ENCODE measurements at places on chromosomes 11 and 22.

GRCh38 chr11:117771841-117772240 lies 25.2 kb downstream of the DSCAML1 start:
- DNase-seq: no peak

DNA sequence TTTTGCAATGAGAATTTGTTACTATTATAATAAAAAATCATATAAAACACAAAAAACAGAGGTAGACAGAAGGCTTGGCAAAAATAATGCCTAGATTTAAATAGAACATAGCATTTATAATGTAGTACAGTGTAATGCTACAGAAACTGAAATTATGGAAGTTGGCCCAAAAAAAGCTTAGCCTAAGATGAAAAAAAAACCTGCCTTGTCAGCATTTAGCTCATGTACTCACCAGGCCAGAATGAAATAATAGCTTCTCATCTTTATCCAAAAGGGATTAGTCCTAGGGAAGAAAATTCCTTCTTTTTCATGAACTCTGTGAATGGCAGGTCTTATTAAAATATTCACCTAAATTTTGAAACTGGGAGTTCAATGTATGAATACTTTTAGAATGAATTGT lies 951.1 kb downstream of the LRRC4C start:
- DNase-seq: no peak

DNA sequence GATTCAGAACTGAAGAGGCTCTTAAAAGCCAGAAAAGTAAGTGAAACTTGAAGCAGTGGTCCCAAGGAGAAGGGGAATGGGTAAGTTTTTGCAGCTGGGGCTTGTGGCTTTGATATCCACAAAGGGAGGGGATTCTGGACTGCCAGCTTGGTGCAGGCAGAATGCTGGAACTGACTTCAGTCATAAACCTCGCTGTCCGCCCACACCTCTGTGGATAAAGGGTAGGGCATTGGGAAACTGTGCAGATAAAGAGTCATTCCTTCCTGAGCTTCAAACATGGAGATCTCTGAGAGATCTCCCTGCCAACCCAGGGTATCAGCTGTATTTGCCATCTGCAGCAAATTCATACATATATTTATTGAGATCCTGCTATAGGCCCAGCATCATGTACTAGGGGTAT lies 124.3 kb upstream of the OR9Q1 start:
- DNase-seq: no peak

DNA sequence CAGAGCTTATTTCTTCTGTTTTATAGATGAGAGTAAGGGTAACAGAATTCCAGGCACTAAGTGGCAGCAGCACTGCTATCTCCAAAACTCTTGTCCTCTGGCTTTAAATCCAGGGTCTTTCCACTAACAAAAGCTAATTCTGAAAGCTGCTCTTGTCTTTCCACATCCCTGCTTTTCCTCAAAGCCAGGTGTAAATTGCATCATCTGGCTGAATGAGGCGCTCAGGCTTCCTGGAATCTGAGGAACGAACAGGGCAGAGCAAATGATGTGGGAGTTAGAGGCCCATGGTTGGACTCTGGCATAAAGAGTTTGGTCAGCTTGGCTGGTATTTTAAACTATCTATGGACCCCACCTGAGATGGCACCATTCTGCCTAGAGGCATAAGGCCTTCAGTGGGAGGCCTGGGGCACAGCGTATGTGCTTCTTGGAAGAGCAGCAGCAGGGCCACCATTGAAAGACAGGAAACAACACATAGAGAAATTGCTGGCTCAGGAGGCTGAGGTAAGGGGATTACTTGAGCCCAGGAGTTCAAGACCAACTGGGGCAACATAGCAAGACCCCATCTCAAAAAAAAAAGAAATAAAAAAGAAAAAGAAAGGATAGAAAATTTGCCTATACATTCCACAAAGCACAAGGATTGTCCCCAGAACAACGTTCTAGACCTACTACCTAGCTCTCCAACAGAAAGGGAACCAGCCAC lies 1.9 kb downstream of the KCNJ5 start:
- DNase-seq: no peak

DNA sequence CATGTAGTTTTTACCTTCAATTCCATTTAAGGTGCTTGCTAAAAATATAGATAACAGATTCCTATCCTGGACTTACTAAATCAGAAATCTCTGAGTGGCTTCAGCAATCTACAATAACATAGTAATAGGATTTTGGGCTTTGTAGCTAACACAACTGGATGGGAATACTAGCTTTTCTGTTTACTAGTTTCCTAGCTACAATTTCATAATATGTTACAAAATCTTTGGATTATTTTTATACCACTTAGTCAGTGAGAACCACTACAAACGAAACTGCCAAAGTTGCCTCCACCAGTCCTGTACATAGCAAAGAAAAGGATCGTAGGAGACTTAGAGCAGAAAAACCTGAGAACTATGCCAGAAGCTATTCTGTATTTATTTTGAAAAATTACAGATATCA lies 87.7 kb upstream of the ANO3 start:
- DNase-seq: no peak

DNA sequence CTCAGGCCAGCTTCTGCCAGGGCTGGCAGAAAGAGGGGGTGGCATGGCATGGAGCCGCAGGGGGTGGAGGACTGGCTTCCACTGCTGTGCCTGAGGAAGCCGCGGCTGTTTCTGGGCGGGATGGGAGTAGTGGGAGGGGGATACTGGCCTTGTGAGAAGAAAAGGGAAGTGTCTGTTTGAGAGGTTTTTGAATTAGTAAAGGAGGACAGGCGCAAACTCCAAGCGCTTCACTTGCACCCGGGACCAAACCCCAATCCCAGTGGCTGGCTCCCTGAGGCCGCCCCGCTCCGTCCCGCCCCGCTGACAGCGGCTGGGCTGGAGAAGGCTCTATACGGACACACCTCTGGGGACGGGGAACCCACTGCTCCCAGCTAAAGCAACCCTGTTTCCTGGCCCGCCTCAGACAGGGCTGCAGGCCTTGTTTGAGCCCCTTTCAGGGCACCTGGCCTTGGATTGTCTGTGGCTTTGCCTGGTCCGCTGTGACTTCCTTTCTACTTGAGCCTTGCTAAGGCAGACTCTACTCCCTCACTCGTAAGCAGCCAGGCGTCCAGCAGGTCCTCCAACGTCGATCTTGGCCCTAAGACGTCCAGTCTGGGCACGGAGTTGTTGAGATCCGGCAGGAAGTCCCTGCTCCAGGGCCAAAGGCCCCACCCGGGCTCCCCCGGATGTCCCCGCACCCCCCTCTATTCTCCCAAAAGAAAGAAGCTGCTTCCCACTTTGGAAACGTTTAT lies 2.2 kb downstream of the APOA1 start:
- DNase-seq: no peak

- DNase-seq: no peak
Measured at GRCh38 chr11:69051381-69052342, 2.9 kb downstream of the TPCN2 start.

DNA sequence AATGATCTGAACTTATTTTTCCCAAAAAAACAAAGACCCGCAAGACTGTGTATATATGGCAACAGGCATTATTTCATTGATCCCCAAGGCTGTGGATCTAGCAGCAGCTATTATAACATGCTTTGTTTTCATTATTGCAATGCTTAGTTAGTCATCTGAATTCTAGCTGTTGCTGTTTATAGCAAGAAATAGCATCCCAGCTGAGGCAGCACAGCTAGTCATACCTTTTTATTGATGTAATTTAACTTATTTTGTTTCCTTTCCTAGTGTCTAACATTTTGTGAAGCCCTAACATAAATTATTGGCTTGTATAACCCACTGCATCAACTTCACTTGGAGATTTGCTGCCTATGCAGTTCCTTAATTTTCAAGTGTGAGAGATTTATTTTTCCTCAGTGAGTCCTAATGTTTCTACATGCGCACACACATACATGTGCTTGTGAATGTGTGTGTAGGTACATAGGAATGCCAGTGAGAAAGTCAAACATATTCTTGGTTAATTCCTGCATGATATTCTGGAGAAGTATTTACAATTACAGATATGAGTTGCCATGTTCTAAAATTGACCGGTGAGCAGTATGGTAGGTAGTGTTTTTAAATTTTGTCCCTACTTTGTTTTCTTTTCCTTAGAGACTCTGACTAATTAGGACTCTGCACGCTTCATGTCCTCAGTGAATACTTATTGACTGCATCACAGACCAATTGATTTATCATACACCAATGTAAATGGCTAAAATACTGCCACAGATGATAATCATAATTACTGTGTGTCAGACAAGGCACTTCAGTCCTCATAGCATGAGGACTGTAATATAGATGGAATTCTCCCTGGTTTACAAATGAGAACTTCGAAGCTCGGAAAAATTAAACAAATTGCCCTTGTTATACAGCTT lies 119.3 kb downstream of the WNT11 start:
- peak; percentile 62 for DNase-seq

DNA sequence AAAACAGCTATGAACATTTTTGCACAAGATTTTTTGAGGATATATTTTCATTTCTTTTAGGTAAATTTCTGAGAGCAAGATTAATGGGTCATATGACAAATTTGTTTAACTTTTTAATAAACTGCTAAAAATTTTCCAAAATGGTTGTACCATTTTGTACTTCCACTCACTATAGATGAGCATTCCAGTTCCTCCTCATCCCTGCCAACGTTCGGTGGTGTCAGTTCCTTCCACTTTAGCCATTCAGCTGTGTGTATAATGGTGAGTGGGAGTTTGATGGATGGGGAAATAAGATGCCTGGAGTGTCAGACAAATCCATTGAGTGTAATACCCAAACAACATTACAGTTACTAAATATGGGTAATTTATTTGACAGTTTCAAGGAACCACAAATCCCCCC lies 49.7 kb downstream of the MIAT start:
- DNase-seq: no peak

- no peak for DNase-seq
Measured at GRCh38 chr22:45381348-45381747, 32.1 kb downstream of the SMC1B start.

- no peak for DNase-seq
Measured at GRCh38 chr11:112769584-112769983, 191.6 kb upstream of the NCAM1 start.

DNA sequence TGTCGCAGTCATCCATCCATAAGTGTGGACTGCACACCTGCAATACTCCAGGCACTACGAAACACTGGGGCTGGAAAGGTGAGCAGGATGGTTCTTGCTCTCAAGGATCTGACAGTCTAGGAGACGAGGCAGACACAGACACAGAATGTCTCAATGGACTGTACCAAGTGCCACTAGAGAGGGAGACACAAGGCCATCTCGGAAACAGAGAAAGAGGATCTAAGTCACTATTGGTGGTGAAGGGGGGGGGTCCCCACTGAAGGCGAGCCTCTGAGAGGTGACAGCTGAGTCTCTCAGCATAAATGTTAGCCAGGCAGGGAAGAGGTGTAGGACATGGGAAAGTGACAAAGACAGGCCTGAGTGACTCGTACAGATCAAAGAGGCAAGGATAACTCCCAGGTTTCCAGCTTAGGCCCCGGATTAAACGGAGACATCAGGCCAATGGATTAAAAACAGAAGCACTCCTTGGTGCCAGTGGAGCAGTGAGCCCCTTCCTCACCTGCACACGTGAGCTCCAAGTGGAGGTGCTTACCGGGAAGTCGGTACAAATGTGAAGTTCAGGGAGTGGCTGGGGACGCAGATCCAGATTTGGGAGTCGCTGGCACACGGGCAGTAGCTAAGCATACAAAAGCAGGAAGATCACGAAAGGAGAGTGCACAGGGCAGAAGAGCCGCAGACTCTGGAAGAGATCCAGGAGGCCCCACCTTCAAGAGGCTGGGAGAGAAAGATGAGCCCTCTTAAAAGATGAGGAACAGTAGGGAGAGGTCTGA lies 117.2 kb downstream of the MICAL3 start:
- DNase-seq: no peak

DNA sequence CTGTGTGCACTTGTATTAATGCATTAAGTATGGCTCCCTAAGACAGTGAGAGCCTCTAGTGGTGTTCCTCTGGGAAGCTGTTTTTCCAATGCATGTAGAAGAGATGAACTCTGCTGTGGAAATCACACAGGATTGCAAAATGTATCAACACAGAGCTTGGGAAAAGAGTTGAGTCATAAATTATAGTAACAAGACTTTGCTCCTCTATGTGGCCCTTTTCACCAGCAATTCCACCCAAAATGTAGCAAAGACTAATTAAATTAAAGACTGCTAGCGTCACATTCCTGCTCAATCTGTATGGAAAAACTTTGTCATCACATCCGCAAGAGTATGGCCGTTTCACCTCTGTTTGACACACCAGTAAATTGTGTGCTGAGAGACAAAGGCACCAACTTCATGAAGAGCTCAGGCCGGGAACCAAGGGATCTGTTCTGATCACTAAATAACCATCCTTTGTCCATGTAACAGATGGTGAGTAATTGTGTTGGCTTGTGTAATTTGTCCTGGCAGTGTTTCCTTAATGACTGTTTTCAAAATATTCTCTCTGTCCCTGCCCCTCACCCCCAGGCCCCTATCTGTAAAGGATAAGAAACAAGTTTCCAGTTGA lies 209.2 kb upstream of the SORL1-AS1 start:
- DNase-seq: peak; percentile 71

DNA sequence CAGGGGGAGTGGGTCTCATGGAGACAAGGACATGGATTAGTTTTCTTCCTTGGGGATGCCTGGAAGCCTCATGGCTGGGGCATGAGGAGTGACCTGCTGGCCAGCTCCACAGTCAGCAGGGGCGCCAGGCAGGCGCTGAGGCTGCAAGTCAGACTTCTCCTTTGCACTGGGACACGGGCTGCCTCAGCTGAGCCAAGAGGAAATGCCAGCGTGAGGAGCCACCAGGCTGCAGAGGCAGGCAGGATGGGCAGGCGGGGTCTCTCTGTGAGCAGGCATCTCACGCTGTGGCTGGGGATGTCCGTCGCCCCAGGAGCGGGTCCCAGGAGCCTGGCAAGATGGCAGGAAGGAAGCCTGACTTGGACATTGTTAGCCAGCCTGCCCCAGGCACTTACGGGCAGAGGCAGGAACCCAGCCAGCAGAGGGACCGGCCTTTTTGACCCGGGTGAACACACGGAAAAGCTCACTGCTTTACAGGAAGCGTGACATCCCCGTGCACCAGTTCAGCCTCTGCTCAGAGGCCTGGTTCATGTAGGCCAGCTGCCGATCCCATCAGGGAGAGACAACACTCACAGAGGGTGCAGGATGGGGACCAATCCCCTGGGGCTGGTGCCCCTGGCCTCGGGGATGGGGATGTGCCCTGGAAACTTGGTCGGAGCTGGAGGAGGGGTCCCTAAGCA lies 10.2 kb downstream of the GNB1L start:
- peak; percentile 82 for DNase-seq

Data from EL (cell line).